ELF-1 (cell line): ENCODE measurements at places on chromosomes 12 and 14.

- no peak for DNase-seq
These were observed 1.6 kb upstream of the CDH24 start for GRCh38 chr14:23058654-23059504.

DNA sequence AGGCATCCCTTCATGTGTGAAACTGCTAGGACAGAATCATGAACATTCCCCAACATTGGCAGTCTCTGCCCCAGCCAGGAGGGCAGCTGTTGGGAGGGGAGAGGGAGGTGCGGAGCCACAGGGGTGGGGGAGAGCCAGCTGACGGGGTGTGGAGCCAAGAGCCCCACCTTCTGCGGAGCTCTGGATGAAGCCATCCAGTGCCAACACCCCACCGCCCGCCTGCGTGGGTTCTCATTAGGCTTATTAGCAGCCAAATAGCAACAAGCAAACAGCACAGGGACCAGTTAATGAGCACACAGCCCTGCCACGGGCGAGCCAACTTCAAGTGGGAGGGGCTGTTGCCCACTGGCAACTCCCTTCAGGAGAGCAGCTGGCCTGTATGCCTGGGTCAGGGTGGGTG lies 12.1 kb downstream of the LTBP2 start:
- DNase-seq = no peak

DNA sequence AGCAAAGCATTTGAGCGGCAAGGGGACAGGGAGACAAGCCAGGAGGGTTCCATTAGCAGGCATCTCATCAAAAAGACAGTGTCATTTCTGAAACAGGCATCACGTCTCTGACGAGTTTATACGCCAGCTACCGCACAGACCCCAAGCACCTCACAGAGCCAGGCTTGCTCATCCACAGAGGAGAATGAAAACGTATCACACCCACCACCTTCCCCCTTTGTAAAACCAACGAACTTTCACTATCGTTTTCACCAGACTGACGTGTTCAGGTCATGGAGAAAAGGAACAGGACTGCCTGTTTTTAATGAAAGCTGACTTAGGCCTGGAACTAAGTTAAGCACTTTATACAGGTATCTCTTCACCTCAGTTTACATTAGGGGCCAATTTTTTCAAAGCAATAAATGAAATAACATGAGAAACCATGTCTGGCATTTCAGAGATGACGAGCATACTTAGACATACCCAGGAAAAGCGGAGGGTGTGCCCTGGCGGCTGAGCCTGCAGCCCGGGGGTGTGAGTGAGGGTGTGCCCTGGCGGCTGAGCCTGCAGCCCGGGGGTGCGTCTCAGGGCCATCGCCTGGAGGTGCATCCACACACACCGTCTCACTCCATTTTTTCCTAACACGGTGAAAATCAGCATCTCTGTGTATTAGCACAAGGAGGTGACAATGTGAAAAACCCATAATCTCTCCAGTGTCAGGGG lies 41.9 kb downstream of the STX2 start:
- no peak for DNase-seq

- peak; percentile 65 for DNase-seq
These were observed 22.3 kb upstream of the P2RX7 start for GRCh38 chr12:121110211-121110940.

GRCh38 chr14:34050606-34051005 lies 99.7 kb upstream of the EGLN3 start:
- no peak for DNase-seq

GRCh38 chr12:123398177-123398549 lies 14.2 kb downstream of the KMT5A start:
- no peak for DNase-seq

DNA sequence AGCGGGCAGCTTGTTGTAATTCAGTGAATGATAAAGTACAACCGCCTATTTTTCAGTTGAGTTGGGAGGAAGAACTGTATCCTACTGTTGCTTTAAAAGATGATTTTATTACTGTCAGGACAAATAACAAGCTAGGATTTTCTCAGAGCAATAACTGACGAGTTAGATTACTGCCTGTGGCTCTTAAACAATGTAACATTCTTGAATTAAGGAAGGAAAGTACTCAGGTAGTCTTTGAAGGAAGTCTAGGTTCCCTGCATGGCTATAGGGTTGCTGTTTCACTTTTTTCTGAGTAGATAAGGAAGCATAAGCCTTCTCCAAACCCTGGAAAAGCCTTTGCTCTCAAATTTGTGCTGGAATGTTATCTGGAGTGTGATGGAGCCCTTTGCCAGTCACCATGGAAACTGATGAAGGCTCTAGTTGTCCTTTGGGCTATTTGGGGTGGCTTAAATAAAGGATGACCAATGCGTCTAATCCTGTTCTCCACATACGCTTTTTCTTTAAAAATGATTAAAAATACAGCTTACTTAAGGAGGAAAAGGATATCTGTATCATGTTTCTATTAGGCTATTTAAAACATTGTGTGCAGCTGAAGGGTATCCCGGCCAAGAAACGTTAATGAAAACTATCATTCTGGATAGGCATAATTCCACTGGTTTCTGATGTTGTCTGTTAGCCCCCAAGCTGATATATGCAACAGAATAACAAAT lies 17.7 kb downstream of the NUBPL start:
- DNase-seq = no peak

- no peak for DNase-seq
These were observed 283.7 kb upstream of the PRKD1 start for GRCh38 chr14:30211326-30211725.

- DNase-seq = no peak
These were observed 123.1 kb upstream of the PARP11 start for GRCh38 chr12:3996322-3996721.

GRCh38 chr14:104331871-104332605 lies 193.7 kb downstream of the KIF26A start:
- DNase-seq = no peak

- no peak for DNase-seq
These were observed 13.6 kb downstream of the EXOC3L4 start for GRCh38 chr14:103107941-103108748.

DNA sequence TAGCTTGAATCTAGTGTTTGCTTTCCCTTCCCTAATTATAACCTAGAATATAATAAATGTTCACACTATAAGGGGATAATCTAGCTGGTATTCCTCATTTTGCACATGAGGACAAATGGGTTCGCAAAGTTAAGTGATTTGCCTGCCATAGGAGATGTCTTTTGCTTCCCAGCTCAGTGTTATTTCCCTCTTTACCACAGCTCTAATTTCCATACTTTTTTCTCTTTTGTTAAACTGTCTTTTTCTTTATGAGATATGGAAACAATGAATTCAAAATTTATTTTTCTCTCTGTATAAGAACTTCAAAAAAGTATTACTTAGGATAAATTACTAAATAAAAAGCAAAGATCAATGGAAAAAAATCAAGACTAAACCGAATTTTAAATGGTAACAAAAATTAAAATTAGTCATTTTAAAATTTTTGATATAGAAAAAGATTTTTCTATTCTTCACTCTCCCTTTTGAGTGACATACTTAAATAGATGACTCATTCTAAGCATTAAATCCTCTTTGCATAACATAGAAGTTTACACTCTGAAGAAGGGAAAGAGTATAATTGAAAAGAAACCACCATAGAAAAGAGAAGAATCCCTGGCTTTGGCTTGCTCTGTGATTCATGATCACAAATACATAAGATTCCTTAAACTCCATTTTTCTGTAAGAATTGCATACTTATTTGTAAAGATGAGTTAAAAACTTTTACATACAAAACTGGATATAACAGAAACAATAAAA lies 97.3 kb downstream of the INSM2 start:
- no peak for DNase-seq

- peak; percentile 47 for DNase-seq
These were observed 44.6 kb upstream of the TUNAR start for GRCh38 chr14:95832012-95832411.
